Astrocyte (in vitro differentiated cells and primary cell): ENCODE measurements at places on chromosomes 12 and 14.
A peak's percentile ranks its signal among the peaks of the same experiment; 100 is the strongest.

DNA sequence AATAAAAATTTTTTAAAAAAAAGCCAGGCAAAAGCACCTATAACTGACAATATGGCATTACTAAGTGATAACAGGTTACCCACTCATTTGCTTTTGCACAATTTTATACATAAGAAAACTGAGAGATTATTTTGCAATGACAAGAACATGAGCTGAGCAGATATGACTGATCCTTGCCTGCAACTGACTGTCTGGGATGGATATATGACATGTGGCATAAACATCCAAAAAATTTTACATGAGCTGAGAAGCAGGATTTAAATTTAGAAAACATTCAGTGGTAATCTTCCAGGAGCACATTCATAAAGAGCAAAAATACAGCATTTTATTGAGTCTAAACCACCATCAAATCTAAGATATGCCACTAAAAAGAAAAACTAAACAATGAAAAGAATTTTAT lies 125.3 kb upstream of the TMEM233 start:
- no peak for DNase-seq

DNA sequence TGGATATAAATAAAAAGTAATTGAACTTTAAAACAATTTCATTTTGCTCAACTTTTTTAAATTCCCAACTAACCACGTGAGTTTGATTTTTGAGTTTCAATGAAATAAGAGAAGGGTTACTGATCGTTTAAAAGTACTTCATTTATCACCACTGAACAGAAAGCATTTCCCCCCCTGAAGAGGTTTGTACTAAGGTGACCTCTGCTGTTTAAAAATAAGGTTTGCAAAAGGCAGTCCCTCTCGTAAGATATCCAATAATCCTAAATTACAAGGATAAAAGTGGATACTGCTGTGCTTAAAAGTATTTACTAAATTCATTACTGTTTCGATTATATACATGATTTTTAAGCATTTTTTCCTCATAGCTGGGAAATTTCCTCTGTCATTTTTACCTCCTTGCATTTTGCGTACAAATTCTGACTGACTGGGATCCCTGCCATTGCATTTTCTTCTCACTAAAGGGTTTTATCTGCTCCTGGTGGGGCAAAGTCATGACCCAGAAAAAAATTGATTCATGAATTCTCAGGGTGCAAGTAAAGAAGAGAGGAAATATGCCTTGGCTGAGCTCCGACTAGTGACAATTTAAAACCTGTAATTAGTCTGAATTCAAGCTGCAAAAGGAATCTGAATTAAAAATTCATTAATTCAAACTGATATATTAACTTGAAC lies 463.8 kb downstream of the PRKD1 start:
- no peak for DNase-seq

DNA sequence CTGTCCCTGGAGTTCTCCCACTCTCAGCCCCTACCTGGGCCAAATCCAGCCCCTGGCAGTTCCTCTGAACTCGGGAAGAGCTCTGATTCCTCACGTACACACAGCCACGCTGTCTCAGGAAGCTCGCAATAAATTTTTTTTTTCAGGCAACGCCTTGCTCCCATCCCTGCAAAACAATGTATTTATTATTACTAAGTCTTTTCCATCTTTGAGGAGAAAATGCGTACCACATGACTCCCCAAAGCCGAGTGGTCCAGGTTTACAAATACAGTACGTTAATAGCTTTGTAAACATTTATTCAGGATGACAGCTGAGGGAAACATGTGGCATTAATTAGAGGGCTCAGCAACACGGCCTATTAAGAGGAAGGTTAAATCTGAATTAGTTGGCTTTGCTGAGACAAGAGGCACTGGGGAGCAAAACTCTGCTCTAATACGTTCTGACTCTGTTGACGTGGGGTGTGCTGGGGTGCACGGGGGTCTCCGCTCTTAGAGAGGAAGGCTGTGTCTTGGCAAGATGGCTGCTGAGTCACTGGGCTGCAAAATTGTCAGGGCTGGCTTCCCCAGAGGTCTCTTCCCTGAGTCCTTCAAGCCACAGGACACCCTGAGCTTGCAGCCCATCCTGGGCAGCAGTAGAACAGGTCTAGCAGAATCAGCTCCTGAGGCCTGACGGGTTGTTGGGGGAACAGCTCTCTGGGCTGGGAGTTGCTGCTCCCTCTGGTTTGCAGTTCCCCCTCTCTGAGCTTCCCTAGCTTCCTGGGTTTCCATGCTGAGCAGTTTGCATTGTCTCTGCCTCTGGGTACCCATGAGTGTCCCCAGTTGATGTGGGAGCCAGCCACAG lies 185.2 kb upstream of the TBX3 start:
- DNase-seq, result peak; percentile 6

GRCh38 chr12:99810718-99811593 lies 163.4 kb downstream of the GARIN6 start:
- peak; percentile 13 for DNase-seq

DNA sequence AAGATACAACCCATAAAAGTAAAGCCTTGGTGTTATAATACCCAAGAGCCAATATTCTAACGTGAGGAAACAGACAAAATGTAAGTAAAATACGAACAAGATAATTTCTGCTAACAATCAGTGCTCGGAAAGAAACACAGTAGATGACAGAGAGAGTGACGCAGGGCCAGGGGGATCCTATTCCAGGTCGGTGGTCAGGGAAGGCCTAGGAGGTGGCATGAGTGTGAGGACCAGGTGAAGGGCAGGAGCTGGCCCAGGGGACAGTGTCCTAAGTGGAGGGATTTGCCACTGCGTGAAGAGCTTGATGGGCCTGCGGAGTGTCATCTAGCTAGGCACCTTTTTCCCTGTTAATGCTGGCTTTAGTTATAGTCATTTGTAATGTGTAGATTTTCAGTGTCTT lies 35.3 kb downstream of the ETV6 start:
- DNase-seq, result no peak

DNA sequence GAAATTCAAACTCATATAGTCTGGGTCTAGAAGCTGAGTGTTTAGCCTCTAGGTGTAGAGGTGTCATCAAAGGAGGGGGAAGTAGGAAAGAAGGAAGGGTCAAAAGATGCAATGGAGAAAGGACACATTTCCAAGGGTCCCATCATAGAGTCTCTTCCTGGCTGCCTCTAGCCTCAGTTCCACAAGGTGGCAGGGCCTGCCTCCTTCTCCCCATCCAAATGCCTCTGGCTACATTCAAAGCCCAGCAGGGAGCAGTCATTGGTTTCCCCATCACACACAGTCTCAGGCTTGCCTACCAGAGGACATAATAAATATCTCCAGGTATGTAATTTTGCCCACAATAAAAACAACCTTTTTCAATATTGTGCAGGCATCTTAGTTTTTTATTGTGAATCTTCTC lies 2.1 kb upstream of the CCT2 start:
- no peak for DNase-seq

GRCh38 chr12:2614341-2614740 lies 180.4 kb upstream of the FKBP4 start:
- DNase-seq, result no peak

DNA sequence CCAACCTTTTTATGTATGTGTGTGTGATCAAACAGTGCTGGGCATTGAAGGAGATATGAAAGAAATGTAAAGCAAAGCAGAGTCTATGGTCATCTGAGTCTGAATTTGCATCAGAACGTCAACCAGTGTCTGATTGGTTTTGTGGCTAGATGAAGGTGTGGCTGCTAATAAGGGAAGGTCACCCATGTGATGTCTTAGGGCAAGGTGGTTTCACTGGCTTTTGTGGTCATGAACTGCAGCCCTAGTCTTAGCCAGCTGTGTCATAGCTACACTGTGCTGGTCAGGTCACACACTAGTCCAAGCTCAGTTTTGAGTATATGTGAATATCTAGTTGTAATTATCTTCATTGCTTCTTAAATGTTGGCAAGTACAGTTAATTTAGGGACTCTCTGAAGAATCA lies 105.8 kb downstream of the TGFB3 start:
- DNase-seq, result no peak

- no peak for DNase-seq
Measured at GRCh38 chr14:72332046-72332445, 399.8 kb downstream of the RGS6 start.

- DNase-seq, result no peak
Measured at GRCh38 chr12:42145552-42146215, 1.0 kb upstream of the GXYLT1 start.

DNA sequence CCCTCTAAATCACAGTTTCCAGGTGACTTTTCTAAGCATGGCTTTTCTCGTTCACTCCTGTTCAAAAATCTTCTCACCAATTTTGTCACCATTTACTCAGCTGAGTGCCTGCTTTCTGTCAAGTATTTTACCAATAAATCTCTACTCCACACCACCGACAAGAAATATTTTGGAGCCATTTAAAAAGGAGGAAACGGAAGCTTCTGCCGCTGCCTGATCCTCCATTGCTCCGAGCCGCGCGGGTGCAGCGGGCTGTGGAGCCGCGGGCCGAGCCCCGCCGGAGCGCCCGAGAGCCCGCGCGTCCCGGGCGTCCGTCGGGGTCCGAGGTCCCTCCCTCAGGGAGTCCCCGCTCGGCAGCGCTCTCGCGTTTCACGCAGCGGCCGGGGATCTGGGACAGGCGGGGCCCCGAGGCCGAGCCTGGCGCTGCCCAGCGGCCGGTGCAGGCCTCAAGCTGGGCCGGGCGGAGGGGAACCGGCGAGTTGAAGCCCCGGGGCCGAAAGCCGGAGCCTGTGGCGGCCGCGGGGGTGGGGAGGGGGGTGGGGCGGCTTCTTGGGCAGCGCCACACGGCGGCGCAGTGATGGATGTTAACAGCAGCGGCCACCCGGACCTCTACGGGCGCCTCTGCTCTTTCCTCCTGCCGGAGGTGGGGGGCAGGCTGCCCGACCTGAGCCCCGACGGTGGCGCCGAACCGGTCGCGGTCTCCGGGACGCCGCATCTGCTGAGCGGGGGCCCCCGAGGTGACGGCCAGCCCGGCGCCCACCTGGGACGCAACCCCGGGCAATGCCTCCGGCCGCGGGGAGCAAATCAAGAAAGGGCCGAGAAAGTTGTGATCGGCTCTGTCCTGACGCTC lies 1.1 kb upstream of the HEBP1 start:
- DNase-seq, result peak; percentile 29

DNA sequence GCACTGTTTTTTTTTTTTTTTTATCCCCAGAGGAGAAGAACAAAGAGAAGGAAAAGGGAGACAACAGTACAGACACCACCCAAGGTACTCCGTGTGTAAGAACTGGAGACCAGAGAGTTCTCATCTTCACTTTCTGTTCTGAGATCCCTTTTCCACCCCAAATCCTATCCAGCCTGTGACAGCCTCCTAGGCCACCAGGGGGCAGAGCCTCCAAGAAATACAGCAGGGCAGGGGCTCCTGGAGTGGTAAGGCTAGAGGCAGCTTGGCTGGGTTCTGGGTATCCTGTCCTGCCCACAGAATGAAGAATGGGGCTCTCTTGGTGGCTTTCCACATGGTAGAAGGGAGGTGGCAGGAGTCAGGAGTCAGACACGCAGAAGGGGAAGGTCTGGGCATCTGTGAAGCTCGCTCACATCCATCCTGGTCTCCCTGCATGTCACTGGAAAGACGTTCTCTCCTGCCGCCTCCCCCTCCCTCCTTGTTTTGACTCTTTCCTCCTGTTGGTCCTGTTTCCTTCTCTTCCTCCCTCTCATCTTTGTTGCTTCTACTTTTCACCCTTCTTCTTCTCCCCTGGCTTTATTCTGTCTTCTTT lies 12.0 kb downstream of the CLSTN3 start:
- DNase-seq, result no peak

DNA sequence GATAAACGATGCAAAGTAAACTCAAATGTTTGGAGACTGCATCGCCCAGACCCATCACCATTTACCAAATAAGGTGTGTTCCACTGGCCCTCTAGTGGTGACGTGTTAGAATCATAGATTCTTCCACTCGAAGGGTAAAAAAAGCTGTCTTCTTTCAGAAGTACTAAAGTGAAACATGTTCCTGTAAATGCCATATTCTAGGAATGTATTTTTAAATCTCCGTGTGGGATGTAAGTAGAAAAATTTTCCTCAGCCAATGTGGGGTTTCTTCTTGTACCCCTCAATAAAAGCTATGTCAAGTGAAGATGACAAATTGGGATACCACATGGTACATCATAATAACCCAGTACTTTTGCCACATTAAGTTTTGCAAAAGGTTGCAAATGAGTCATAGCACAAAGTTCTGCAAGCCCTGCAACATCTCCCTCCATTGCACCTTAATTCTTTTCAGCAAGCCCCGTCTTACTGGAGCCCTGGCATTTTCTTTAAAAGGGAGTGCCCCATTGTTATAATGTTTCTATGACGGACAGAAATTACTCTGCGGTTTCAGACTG lies 100.8 kb downstream of the CCER1 start:
- peak; percentile 20 for DNase-seq

- no peak for DNase-seq
Measured at GRCh38 chr14:71290301-71290700, 383.0 kb downstream of the PCNX1 start.

GRCh38 chr14:44626423-44626822 lies 119.3 kb upstream of the FSCB start:
- no peak for DNase-seq

GRCh38 chr14:92481386-92481785 lies 32.2 kb upstream of the RIN3 start:
- DNase-seq, result peak; percentile 61

DNA sequence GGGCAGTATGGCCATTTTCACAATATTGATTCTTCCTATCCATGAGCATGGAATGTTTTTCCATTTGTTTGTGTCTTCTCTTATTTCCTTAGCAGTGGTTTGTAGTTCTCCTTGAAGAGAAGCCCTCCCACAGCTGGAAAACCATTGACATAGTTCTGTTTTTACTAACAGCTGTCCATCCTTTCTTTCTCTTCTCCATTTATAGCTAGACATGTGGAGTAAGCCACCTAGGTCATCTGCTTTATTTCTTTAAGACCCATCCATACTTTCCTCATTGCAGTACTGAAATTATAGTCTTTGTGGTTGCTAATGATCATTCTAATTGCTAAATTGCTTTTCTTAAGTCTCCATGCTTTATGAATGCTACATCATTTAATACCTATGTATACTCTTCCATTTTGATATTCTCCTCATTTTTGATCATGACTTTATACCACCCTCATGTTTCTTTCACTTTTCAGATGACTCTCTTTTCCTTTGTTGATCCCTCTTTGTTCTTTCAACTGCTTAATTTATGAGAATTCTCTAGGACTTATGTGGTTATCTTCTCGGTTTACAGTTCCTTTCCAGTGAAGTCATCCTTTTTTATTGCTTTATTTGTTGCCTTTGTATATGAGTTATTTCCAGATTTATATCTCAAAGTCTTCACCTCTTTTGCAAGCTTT lies 114.2 kb downstream of the PCNX1 start:
- peak; percentile 82 for DNase-seq

DNA sequence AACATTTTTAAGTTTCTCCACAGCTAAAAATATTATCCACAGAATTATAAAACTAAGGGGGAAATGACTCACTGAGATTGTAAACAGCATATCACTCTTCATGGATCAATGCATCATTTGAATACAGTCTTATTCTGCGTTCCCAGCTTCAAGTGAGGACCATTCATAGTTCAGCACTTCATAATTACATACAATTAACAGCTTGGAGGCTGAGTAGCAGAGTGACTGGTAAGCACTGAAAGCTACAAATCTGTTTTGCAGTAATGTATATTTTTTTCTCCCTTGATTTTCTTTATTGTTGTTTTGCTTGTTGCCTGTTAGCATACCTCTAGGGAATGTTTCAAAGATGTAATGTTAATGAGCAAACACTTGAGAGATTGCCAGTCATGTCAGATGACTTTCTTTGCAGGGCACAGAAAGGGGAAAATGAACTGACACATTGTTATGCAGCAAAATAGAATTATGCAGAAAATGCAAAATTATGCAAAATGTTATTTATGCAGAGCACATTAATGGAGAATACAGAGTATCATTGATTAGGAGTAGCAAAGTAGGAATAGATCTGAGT lies 138.6 kb downstream of the RPS29 start:
- DNase-seq, result no peak

GRCh38 chr14:23929136-23929535 lies 24.4 kb upstream of the DHRS4 start:
- no peak for DNase-seq
